ENCODE measurements at places on chromosomes 1 and 21. TPM values are rescaled to one million over a fixed set of nuclear protein-coding genes. Genes with fewer than 3 reads are reported as not detected.

Gene CYP4X1
- 0.12 TPM for total RNA-seq

Gene RIMS3
- total RNA-seq, result 0.23 TPM

Gene MARCKSL1
- 54.2 TPM for total RNA-seq

Gene RRP1
- 9.6 TPM for total RNA-seq

Gene PTPN22
- 0.08 TPM for total RNA-seq

Gene ZNF678
- total RNA-seq, result 4.6 TPM

Gene DLGAP3
- total RNA-seq, result 0.15 TPM

Gene CFHR2
- total RNA-seq, result not detected

Gene C8A
- not detected for total RNA-seq

Gene OR2L13
- total RNA-seq, result not detected

Gene TRIM17
- total RNA-seq, result 0.35 TPM

Gene OR2L3
- not detected for total RNA-seq

Gene SLC30A7
- 27.9 TPM for total RNA-seq

Gene PIGC
- total RNA-seq, result 12.4 TPM

Gene MECR
- total RNA-seq, result 17.8 TPM

Gene LCA5L
- 0.35 TPM for total RNA-seq

Gene SFN
- 2.3 TPM for total RNA-seq

Gene S100A7A
- total RNA-seq, result not detected

Gene NUDT4B
- total RNA-seq, result 17.3 TPM

Gene ERRFI1
- total RNA-seq, result 14.9 TPM

Gene TMEM50A
- total RNA-seq, result 176 TPM

Gene CLCNKB
- total RNA-seq, result not detected

Gene TMCO4
- 8.9 TPM for total RNA-seq

Gene ROR1
- total RNA-seq, result 15.1 TPM

Gene NT5C1A
- total RNA-seq, result not detected

Gene TCP10L
- not detected for total RNA-seq

Gene INAVA
- total RNA-seq, result not detected

Gene CRABP2
- 87.6 TPM for total RNA-seq

Gene PTPRU
- total RNA-seq, result 7.2 TPM

Gene RNF223
- not detected for total RNA-seq

Gene KRTAP12-2
- not detected for total RNA-seq

Gene WDR77
- 33.7 TPM for total RNA-seq

Measured in smooth muscle cell of the coronary artery (primary cell).